NCI-H2081 (cell line): ENCODE measurements at places on chromosomes 1 and 21.

DNA sequence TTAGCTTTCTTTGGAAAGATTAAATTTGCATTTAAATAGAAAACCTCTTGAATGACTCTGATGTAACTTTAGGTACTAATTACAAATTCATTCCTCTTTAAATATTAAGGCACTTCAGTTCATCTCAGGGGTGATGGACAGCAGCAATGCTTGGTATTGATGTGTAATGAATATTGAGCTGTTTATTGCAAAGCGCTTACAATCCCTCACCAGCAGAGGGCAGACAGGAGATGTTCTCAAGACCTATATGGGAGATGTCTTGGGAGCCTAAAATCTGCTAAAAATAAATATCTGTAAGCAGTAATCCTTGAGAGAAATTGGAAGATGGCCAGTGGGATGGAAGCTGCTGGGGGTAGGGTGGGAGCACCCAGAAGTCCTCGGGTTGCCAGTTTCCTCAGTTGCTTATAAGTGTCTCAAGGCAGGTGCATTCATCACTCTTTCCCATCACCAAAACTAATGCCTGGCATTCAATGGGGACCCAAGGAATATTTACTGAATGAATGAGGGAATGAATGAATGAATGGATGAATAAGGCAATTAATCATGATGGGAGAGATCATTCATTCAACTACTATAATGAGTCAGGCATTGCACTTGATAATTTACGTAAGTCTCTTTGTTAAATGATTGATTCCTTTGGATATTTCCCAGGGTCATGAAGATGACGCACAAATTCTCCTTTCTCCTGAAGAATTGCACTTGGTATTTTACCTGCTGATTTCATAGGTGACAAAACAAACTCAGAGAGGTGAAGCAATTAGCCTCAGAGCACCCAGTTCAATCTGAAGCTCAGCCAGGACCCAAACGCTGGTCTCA is 2.3 kb downstream of the KLHDC8A start:
- DNase-seq, result peak; percentile 68

DNA sequence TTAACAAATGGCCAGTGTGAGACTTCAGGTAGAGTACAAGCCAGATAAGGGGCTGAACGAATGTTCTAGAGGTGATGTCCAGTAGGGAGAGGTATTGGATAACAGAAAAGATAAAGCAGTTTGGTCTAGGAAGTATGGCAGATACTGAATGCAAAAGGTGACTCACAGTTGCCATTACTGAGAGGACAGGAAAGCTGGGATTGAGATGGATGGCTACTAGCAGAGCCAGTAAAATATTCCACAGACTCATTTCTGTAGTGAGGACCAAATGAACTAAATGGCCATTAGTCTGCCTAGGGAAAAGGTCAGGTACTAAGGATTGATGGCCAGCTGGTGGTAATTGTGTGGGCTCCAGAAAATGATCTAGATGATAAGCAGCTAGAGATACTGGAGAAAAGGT is 11.5 kb downstream of the MACO1 start:
- DNase-seq, result no peak

DNA sequence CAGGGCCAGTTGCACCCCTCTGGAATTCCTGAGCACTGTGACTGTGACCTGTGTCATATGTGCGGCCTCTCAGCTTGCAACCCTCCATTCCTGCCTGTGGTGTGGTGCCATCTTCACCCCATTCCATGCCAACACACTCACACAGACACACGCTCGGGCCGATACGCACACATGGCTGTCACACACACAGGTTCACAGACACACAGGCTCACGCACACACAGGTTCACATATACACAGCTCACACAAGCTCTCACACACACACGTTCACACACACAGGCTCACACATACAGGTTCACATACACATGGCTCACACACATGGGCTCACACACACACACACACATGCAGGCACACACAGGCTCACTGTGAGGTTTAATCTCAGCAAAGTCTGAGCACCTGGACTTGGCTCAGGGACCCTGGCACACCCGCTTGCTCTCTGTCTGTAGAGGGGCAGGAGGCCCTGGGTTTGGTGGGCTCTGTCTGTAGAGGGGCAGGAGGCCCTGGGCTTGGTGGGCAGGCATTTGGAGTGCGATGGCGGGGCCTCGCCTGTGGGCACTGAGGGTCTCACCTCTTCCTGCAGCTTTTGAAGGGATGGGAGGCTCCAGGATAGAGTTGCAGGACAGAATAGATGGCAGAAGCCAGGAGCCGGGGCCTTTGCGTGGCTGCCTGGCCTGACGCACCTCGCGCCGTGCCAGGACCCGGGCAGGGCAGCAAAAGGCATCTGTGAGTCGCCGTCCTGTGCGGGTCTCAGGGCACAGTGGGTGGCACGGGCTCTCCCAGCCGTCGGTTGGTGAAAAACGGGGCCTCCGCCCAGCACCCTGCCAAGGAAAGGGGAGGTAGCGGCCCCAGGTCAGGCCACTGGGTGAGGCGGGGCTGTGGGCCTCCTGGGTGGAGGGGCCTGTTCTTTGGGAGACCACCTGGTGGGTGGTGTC is 17.1 kb downstream of the COL18A1 start:
- DNase-seq, result no peak

GRCh38 chr1:164765557-164765956 is 206.6 kb downstream of the PBX1 start:
- DNase-seq, result no peak

DNA sequence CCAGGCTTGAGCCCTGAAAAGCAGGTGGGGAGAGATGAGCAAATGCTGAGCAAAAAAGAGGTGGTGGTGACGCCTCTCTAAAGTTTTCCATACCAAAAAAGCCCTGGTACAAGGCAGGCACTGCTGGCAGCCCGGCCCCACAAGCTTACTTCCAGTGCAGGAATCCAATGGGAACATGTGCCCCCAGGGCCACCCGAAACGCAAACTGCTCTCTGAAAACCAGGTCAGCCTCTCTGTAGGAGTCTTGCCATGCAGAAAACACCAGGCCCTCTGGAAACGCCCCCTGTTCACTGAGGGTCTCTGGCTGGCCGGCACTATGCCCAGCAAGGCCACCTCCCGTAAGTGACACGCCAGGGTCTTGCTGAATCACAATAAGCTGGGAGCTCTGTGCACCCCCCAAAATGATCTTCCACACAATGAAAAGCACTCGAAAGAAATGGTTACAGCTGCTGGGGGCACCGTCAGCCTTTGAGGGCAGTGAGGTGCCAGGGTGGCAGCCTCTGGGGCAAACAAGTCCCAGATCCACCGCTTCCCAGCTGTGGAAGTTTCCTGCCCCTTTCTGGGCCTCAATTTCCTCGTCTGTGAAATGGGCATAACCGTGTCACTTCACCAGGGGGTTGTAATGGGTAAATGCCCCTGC is 170.5 kb downstream of the TOMM20 start:
- no peak for DNase-seq

GRCh38 chr21:32388306-32388705 is 4.5 kb downstream of the URB1 start:
- no peak for DNase-seq

DNA sequence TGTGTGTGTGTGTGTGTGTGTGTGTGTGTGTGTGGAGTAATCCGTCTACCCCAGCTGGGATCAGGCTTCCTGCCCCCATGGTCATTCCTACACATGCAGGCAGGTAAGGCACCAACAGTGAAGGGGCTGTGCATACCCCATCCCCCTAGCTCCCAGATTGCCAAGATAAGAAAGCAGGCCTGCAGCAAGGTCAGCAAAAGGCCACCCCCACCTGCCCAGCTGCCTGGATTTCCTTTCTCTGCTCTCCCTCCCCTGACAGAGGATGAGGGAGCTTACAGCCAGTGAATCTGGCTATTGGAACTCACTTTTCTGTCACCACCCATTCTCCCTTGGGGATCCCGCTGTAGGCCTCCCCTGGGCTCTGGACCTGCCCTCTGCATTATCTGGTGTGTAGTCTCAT is 7.9 kb downstream of the ALX3 start:
- DNase-seq, result no peak

GRCh38 chr1:183019860-183020259 is 3.4 kb upstream of the LAMC1 start:
- DNase-seq, result no peak

DNA sequence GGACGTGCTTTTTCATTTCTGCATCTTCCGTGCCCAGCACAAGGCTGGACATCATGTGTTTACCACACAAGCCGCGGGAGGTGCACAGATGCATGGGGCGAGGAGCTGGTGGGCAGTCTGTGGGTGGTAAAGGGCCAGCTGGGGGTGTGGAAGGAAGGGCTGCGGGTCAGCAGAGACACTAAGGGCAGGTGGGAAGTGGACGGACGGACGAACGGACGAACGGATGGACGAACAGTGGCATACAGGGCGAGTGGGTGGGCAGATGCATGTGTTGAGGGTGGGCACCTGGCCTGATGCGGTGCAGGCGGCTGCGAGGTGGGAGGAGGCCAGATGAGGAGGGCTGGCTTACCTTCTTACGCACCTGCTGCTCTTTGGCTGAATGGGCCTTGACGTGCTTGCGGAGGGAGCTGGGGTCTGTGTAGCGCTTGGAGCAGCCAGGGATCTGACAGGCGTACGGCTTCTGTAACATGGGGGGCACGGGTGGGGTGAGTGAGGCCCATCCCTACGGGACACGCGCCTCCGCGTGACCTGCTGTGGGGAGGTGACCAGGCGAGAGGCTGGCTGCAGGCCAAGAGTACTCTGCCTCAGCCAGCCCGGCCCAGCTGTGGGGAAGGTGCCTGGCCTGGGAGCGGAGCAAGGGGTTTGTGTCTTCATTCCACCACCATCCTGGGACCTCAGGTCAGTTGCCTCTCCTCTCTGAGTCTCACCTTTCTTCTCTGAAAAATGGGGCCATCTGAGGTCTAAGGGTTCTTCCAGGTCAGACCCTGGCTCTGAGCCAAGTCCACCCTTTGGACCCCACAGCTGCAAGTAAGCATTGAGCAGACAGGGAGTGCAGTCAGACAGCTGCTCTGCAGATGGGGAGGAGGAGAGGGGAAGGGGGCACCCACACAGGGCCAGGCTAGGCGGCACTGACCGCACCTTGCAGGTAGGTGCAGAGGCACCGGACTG is 65.5 kb downstream of the DMRTB1 start:
- no peak for DNase-seq

DNA sequence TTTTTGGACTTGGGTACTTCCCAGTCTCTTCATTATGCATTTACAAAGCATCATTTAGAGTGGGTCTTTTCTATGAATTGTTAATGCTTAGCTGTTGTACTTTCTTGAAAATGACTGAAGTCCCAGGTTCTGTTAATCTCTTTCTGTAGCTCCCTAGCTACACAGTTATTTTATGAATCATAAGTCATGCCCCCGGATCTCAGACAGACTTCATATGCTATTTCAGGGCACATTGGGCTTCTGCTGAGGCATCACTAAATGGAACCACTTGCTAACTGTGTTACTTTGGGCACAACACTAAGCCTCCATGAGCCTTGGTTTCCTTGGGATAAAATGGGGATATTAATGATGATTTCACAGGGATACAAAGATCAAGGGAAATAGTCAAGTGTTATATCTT is 55.5 kb upstream of the RBM15 start:
- no peak for DNase-seq

- no peak for DNase-seq
These were observed 60.6 kb upstream of the ETV3 start for GRCh38 chr1:157198619-157199420.

- DNase-seq, result no peak
These were observed 21.5 kb upstream of the LAMTOR5 start for GRCh38 chr1:110428946-110429345.

GRCh38 chr1:26191739-26192138 is 1.3 kb downstream of the CATSPER4 start:
- DNase-seq, result no peak

DNA sequence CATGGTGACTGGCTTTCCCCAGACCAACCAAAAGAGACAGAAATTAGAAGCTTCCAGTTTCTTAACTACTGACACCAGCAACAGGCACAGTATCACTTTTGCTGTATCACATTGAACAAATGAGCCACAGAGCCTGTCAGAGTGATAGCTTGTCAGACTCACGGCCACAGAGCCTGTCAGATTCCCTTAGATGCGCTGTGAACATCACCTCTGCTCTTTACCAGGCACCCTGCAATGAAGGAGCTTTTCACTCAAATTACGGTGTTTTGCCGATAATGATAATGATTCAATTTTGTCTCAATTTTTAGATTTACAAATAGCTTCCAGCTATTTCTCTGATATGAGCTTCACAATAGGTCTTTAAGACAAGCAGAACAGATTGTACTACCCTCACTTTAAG is 107.9 kb upstream of the GNG12 start:
- no peak for DNase-seq

DNA sequence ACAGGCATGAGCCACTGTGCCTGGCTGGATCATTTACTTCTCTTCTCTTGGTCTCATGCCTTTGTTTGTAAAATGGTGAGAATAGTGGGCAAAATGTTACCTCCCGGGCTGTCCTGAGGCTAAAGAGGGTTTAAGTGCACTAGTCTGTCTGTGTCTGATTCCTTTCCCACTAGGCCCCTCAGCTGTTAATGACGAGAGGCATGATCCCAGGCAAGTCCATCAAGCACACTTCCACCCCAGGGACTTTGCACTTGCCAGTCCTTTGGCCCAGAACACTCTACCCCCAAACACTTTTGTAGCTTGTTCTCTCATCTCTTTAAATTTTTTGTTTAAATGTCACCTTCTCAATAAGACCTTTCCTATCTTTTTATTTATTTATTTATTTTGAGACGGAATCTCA is 13.8 kb upstream of the EPB41 start:
- DNase-seq, result no peak

- DNase-seq, result no peak
These were observed 14.7 kb downstream of the PDXK start for GRCh38 chr21:43733529-43734071.

GRCh38 chr1:14897547-14897946 is 256.0 kb upstream of the TMEM51 start:
- no peak for DNase-seq

DNA sequence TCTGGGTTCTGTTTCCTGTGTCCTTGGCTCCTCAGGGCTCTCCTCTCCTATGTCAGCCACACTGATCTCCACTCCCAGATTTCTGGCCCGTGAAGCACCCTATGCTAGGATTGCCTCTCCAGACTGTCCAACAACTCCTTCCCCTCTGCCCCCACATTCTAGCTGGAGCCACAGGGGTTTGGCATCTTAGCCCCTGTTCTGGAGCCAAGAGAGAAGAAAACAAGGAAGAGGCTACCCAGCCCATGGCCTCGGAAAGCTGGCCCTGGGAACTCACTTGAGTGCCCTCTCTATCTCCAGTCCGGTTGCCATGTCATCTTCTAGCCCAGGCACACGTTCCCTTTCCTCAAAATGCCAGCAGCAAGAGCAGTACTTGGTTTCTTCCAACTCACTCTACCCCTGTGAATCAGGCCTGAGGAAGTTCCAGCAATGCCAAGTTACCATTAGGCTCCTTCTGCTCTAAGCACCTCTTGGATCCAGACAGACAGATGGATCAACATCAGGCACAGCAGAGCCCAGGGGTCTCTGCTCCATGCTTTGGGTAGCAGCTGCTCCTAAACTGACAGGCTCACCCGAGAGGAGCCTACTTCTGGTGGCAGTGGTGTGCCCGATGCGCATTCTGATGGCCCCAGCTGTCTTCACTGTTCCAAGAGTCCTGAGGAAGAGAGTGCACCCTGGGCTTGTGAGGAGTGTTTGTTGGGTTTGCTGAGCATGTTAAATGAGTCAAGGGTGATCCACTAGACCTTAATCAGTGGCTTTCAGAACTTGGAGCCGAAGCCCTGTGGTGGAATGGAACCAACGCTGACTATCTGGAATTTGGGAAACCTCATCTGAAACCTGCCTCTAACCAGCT is 11.6 kb upstream of the GPR61 start:
- DNase-seq, result no peak
